Bone marrow (tissue), 2 donors: ENCODE measurements at places on chromosomes 5 and 9.

DNA sequence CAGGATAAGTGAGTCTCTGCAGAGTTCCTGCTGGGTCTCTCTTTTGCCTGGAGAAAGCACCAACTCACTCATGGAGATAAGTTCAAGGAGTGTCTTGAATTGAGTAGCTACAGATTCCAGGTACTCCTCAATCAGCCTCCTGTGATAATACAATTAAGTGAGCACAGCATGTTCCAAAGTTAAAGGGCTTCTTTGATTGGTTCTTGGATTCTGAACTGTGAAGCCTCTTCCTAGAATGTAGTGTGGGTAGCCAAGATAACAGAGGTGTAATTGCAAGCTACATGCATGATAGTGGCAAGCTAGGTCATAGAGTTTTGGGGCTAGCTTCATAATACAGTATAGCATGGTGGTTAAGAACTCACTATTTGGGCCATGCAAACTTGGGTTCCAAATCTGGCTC, 23.2 kb upstream of the CARNMT1 start:
- DNase-seq, result no peak

DNA sequence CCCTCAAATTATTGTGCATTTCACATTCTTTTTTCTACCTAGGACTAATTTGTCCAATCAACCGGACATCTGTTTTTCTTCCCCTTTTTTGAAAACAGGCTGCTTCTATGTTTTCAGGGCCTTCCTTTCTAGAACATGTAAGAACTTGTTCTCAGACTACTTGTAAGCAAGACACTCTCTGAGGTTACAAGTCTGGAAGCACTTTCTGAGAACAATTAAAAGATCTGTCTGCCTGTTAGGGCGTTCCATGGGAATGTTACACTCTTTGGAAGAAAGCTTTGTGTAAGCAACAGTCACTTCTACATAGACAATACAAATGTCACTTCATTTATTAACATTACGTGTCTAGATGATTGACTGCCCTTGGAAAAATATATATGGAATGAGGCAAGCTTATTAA, 50.9 kb upstream of the HSPB3 start:
- DNase-seq, result no peak

DNA sequence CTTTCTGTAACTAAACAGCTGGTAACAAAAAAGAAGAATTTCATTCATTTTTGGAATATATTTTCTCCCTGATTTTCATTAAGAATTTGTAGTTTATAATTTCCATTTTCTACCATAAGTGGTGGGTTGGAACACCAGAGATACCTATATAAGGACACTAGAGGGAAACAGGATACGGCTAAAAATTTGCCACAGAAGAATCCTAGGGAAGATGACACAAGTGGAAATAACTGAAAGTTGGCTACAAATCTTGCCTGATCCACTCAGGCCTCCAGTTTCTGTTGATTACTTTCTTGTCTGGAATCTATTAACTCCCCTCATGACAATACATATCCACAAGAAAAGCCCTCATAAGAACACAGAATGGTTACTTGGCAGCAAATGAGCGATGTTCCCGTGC, 46.8 kb downstream of the FREM1 start:
- no peak for DNase-seq

DNA sequence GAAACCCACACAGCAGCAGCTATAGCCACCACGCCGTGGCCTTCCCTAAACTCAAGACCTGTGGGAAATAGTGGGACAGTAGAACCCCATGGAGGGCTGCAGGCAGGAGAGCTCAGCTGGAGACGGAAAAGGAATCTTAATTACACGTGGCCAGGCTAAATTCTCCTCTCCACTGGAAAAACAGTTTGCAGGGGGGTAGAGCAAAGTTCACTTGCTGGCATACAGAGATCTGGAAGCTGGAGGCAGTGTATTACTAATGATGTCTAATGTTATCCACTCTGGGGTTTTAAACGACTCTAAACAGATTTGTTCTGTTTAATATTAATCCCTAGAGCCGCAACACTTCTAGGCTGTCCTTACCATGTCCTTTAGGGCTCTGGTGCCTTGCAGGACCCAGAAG, 257.1 kb downstream of the SAXO1 start:
- DNase-seq, result no peak

GRCh38 chr9:37555786-37556185, 20.4 kb downstream of the FBXO10 start:
- DNase-seq, result no peak

GRCh38 chr5:14753292-14753691, 88.8 kb downstream of the OTULIN start:
- no peak for DNase-seq

DNA sequence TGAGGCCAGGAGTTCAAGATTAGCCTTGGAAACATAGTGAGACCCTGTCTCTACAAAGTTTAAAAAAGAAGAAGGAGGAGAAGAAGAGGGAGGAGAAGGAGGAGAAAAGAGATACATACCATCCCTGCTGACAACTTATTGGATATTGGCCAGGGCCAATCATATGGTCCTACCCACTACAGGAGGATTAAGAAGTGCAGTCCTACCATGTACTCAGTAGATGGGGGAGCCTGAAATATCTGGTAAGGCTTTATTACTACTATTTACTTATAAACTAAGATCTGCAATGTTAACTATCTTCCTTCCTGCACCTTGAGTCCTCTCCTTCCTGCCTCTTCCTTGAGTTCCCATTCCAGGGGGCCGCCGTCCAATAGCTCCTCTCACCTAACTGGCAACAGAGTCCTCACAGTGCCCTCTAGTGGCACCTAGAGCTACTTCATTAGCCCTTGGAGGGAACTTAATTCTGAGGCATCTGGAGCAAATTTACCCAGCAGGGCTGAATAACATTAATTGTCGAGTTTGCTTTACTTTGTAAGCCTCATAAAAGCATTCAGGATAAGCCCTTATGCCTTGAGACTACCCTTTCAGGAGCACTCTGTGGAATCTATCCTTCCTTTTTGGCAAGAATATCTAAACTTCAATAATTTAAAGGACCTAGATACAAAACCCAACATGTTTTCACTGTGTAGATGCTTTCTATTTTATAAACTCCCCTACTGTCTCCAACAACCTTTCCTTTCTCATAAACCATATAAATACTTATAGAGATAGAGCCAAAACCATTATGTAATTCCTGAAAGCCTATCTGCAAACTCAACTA, 39.1 kb upstream of the RANBP6 start:
- DNase-seq, result no peak
